Jurkat, Clone E6-1 (cell line): ENCODE measurements at places on chromosomes 7 and 10.

- DNase-seq = peak; percentile 26
These were observed at the start of gene CNNM1 for GRCh38 chr10:99329304-99329553. Gene CNNM1 (plus strand): TSS chr10:99329356. CDS start chr10:99329388, 32 bp downstream.

- no peak for DNase-seq
These were observed 65.5 kb downstream of the CYCS start for GRCh38 chr7:25059576-25059975.

- no peak for DNase-seq
These were observed 273.2 kb downstream of the ELFN1 start for GRCh38 chr7:1943326-1943725.

GRCh38 chr7:111264981-111265380, 174.1 kb downstream of the LRRN3 start:
- no peak for DNase-seq

GRCh38 chr7:29290829-29291228, 96.3 kb downstream of the CHN2 start:
- DNase-seq = no peak

- no peak for DNase-seq
These were observed 84.1 kb downstream of the FOXL3 start for GRCh38 chr7:373818-374705.

- no peak for DNase-seq
These were observed 220.6 kb downstream of the FAM107B start for GRCh38 chr10:14554091-14554490.

GRCh38 chr7:27917119-27917518, 177.2 kb downstream of the TAX1BP1 start:
- no peak for DNase-seq

GRCh38 chr10:60732198-60732806, 46.0 kb upstream of the CDK1 start:
- no peak for DNase-seq

GRCh38 chr10:75352650-75353049, 48.9 kb downstream of the ZNF503 start:
- DNase-seq = no peak

GRCh38 chr7:2471396-2471795, 4.8 kb downstream of the GRIFIN start:
- DNase-seq = peak; percentile 11

GRCh38 chr10:21497177-21497807, 28.2 kb downstream of the SKIDA1 start:
- no peak for DNase-seq

- DNase-seq = no peak
These were observed 101.7 kb upstream of the KLF6 start for GRCh38 chr10:3886641-3887251.

GRCh38 chr7:29090151-29090805, 56.1 kb downstream of the CPVL start:
- DNase-seq = no peak

- DNase-seq = peak; percentile 55
These were observed 61.3 kb downstream of the PIP4K2A start for GRCh38 chr10:22652988-22653481.

- no peak for DNase-seq
These were observed 79.6 kb downstream of the SVIL start for GRCh38 chr10:29555091-29555745.

DNA sequence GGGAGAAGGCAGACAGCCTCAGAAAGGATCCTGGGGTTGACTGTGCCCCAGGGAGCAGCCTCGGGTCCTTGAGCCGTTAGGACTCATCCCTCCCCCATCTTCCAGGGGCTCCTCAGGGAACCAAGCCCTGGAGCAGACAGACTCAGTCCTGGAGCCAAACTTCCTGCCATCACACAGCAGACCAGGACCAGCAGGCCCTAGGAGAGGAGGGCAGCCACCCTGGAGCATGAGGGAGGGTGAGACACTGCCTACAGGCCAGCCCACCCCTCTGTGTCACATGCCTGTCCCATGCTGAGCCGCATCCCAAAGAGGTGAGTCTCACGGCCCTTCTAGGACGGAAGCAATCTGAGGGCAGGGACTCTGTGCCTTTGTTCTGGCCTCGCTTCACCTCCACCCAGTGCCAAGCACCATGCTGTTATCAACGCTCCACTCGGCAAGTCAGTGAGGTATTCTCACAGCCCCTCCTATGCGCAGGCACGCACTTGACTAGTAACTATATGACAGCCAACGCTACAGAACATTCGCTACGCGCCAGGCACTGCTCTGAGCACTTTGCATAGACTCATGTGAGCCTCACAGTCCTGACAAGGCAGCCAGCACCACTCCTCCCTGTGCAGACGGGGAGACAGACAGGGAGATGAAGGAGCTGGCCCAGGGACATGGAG, 19.1 kb downstream of the MAD1L1 start:
- no peak for DNase-seq

GRCh38 chr10:111075577-111076185, 1.1 kb upstream of the ADRA2A start:
- no peak for DNase-seq

DNA sequence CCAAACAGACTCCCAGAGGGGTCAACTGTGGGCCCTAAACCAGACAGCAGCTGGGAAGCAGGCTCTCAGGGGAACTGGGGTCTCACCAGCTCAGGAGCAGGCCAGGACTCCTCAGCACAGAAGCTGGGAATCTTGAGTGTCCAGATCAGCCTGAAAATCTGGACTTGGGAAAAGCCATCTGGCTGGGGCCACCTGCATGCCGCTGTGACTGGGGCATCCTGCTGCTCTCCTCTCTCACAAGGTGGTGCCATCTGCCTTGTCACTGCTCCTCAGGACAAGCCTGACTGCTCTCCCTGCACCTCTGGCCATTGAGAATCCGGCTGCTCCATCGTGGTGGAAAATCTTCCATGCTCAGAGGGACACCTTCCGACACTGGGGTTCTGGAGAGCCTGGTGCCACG, 141.4 kb downstream of the PLPP4 start:
- no peak for DNase-seq

- no peak for DNase-seq
These were observed 10.1 kb upstream of the SEMA3A start for GRCh38 chr7:84204655-84205054.

DNA sequence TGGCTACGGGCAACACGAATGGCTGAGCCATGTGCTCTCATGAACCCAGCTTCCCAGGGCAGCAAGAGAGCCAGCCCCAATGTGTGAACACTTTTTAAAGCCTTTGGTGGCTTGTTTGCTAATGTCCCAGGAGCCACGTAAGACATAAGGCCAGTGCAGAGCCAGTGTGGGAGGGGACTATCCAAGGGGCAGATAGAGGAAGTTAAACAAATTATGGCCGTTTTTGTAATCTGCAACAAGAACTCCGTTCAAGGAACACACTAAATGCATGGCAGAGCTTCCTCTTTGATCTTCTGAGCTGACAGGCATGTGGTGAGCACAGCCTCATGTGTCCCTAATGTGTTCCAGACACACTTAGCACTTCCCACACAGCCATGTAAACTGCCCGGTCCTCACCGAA, 133.3 kb downstream of the TEX36 start:
- no peak for DNase-seq

DNA sequence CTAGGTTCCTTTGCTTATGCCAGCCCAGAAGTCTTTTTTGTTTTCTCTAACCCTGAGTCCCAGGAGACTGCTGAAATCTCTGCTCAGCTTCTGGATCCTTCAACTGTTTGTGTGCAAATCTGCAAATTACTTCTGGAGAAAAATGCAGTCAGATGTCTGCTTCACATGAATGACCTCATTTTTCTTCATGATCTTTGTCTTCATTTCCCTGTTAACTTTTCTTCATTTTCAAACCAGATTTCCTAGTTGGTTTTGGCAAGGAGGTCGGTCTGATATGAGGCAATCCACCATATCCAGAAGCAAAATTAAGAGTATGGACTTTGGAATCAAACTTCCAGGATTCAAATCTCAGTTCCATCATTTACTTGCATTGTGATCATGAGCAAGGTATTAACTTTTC, 66.8 kb downstream of the ZNF503 start:
- DNase-seq = no peak

GRCh38 chr7:121558288-121558687, 162.2 kb upstream of the FAM3C start:
- no peak for DNase-seq

DNA sequence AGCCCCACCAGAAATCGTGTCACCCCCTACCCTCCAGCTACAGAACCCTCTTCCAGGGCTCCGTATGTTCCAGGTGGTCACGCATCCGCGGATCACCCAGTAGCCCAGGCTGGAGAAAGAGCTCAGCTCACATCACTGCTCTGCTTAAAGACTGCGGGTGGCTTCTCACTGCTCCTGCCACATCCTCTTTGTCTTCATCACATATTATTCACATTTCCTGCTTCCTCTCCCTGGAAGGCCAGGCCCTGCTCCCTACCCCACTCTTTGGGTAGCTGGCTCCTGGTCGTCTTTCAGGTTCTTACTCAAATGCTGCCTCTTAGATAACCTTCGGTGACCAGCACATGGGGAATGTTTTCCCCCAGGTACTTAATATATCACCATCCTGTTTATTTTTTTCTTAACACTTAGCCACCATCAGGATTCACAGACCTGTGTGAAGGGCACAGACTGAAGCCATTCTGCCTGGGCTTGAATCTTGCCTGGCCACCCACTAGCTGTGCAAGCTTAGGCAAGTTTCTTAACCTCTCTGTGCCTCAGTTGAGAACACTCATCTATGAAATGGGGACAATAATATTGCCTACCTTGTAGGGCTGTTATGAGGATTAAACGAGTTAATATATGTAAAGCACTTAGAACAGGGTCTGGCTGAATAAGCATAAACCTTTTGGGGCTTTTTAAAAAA, 307.8 kb downstream of the PRPF18 start:
- no peak for DNase-seq

DNA sequence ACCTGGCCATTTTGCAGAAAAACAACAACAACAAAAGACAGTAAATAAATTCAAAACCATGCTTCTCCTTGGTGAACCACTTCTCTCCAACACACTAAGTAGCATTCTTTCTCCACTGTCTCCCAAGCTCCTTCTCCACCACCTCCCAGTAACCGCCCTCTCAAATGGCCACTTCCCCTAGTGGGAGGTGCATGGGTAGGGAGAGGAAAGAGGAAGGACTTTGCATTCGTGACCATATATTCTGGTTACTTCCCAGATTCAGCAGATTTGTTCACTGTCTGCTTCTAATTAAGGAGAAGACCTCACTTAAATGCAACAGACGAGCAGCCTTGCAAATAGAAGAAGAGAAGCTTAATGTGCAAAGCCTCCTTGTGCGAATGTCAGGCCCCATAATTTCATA, 166.8 kb downstream of the SORCS1 start:
- no peak for DNase-seq

- DNase-seq = no peak
These were observed 13.5 kb upstream of the LRGUK start for GRCh38 chr7:134113655-134114054.

- DNase-seq = peak; percentile 98
These were observed 79.0 kb upstream of the PLXNA4 start for GRCh38 chr7:132655131-132655727.

GRCh38 chr7:142152076-142152475, 40.6 kb downstream of the MGAM2 start:
- DNase-seq = peak; percentile 6

DNA sequence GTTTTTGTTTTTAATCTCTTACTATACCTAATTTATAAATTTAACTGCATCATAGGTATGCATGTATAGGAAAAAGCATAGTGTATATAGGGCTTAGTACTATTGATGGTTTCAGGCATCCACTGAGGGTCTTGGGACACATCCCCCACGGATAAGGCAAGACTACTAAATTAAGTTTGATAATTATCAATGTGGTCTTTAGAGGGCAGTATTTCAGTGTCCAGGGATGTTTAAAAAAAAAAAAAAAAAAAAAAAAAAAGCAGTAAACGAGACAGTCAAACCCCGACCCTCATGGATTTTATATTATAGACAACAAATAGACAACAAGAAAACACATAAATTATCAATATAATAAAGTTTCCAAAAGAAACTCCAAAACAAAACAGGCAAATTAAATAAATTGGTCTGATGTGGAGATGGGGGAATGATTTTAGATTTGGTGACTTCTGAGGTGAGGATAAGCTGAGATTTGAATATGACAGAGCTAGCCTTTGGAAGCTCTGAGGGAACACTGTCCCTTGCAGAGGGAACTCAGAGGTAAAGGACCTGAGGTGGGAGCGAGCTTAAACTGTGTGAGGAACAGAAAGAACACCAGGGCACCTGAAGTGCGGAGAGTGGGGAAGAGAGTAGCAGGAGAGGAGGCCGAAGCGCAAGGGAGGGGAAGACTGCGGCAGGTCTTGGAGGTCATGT, 14.8 kb downstream of the ACSM6 start:
- DNase-seq = no peak

GRCh38 chr7:31811650-31812461, 124.8 kb downstream of the PPP1R17 start:
- DNase-seq = no peak

DNA sequence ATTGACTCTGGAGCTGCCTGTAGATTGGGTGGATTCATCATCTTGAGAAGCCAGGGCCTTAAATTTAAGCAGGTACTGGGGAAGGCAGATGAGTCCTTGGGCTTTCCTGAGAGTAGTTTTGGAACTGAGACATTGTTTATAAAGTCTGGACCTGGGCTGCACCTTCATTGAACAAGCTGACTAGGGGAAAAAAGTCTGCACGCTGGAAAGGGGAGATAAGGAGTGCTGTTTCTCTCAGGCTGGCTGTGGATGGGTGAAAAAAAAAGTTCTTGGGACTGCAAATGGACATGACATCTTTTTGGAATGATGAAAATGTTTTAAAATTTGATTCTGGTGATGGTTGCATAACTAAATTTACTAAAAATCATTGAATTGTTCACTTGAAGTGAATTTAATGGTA, 12.0 kb downstream of the SEC24C start:
- no peak for DNase-seq

GRCh38 chr10:85648279-85648754, 718.3 kb downstream of the GRID1 start:
- DNase-seq = no peak

GRCh38 chr7:1758028-1758858, 88.2 kb downstream of the ELFN1 start:
- peak; percentile 27 for DNase-seq

DNA sequence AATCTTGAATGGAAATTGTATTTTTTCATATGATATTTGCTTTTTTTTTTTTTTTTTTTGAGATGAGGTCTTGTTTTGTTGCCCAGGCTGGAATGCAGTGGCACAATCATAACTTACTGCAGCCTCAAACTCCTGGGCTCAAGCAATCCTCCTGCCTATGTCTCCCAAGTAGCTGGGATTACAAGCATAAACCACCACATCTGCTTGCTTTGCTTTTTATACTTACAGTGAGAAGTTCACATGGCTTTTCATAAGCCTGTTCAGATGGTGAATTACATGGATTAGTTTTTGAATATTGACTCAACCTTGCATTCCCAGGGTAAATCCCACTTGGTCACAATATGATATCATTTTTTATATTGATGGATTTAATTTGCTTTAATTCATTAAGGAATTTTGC, 22.0 kb downstream of the LRRD1 start:
- DNase-seq = no peak
